ENCODE measurements at places on chromosomes 2 and 18.

DNA sequence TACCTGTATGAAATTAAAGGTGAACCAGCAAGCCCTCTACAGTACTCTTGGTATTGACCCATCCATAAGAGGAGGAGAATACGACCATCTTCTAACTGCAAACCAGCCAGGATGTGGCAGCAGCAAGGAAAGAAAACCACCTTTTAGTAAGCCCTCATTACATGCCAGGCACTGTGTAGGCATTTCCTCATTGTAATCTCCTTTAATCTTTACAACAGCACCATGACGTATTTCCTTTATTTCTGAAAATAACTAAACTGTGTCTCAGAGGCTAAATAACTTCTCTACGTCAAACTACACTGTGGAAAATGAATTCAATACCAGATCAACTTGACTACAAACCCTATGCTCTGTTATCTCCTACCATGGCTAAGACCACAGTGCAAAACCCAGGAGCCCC, 18.2 kb downstream of the WDR35 start:
- DNase-seq, result no peak

DNA sequence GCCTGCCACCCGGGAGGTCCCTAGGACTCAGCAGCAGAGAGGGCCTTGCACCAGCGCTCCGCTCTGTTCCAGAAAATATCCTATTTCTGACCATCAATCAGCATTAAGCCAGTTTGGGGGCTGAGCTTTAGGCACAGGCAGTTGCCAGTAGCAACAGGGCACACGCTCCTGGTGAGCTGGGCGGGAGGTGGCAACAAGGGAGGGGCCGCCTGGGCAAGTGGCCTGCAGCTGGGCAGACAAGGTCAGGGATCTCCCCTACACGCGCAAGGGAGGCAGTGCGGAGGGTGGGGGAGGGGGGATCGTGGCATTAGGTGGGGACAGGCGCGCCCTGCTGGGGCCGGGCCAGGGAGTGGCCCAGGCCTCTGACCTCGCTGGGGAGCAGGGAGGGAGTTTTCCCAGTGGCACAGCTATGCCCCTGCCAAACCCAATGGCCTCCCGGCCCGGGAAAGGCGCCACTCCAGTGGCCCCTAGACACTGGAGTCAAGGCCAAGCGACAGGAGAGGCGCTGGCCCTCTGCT, 302.8 kb downstream of the NCKAP5 start:
- no peak for DNase-seq

- DNase-seq, result no peak
Observed at GRCh38 chr2:118272391-118272790, 184.1 kb downstream of the INSIG2 start.

GRCh38 chr2:148967056-148967455, 71.4 kb upstream of the LYPD6B start:
- no peak for DNase-seq

GRCh38 chr2:54558188-54559005, 102.3 kb downstream of the SPTBN1 start:
- DNase-seq, result no peak

DNA sequence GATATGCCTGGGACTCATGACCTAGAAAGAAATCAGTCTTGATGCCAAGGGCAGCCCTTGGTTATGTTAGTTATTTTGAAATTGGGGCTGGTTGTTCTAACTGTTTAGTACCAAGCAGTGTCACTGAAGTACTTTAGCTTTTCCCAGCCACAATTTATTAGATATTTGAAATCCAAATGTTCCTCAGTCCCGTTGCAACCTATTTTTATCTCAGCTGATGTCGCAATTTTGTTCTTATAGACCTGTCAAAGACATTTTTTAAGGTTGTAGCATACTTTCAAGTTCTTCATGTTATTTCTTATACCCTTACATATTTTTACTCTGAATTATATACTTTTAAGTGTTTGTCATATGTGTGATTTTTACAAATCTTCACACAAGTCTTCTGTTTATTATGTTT, 100.1 kb downstream of the LRP1B start:
- no peak for DNase-seq

- DNase-seq, result no peak
Observed at GRCh38 chr2:128786741-128787478, 468.2 kb upstream of the HS6ST1 start.

DNA sequence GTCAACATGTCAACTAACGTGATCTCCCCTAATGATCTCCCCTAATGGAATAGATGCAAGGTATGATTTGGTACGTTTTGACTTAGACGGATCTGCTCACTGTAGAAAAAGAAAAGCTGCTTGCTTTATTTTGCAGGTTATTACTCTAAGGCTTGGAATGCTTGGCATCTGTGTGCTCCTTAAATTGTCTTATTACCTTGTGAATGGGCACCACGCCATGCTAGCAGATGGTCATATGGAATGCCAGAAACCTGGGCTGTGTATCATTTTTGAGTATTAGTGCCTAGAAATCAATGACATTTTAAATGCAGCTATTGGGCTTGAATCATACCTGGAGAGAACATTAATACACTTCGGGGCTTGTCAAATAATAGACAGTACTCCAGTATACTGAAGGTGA, 16.5 kb upstream of the FIGN start:
- DNase-seq, result no peak

GRCh38 chr2:16318474-16319195, 347.0 kb downstream of the CYRIA start:
- no peak for DNase-seq

DNA sequence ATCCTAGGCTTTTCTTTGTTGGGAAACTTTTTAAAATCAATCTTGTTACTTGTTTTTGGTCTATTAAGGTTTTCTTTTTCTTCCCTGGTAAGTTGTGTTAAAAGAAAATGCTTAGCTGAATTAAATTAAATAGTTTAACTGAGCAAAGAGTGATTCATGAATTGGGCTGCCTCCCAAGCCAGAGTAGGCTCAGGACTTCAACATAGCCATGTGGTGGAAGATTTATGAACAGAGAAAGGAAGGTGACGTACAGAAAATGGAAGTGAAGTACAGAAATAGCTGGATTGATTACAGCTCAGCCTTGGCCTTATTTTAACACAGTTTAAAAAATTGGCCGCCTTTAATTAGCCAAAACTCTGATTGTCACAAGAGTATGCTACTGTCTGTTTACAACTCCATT, 27.9 kb upstream of the GALNT5 start:
- DNase-seq, result peak; percentile 71

Measured in GM04503 (cell line).